ENCODE measurements at places on chromosomes 5 and 9. TPM values are rescaled to one million over a fixed set of nuclear protein-coding genes. Genes with fewer than 3 reads are reported as not detected.
A peak's percentile ranks its signal among the peaks of the same experiment; 100 is the strongest.

LRRC19 gene
- polyA plus RNA-seq = not detected

DNA sequence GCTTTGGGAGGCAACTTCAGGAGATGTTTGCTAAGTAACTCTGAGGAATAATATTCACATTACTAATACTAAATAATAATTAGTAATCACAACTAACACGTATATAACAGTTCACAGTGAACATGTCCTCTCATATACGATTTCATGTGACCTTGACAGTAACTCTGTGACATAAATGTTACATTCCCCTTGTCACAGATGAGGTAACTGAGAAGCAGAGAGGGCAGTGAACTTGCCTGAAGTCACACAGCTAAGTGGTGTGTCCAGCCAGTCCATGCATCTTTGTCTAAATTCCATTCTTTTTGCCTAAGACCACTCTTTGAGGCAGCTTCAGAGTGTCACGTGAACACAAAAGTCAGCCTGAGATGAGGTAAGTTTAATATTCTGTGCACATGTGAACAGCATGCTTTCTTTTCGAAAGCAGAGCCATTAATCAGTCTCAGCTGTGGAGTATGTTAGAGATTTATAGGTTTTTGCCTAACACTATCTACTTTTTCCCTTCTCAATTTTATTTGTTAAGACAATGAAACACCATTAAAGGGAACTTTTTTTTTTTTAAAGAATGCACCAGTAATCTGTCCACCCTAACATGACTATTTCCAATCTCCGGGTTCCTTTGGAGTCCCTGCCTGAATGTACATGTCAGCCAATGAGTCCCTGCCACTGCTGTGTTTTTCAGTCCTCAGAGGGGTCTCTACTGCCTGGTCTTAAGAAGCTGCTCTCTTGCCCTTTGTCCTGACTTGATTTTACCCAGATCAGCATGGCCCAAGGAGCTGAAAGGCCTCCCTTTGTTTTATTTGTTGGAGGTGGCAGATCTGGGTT lies 43.5 kb downstream of the SH3PXD2B start:
- no peak for DNase-seq
- no peaks in the 10 kb centered on the region for H3K27me3 ChIP-seq

INSYN2B gene
- 9.2 TPM for polyA plus RNA-seq

DNA sequence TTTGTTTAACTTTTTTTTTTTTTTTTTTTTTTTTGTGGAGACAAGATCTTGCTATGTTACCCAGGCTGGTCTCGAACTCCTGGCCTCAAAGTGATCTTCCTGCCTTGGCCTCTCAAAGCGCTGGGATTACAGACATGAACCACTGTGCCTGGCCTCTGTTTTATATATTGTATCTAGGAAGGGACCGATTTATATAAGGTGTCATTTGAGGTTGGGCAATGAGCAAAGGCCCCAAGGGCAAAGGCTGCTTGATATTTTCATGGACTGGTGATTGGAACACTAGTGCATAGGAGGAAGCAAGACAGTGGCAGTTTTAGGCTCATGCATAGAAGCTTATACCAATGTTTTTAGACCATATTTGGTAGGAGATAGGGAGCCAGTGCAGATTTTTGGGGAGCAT lies 3.2 kb downstream of the SLC26A2 start:
- no peaks in the 10 kb centered on the region for H3K27me3 ChIP-seq

DNA sequence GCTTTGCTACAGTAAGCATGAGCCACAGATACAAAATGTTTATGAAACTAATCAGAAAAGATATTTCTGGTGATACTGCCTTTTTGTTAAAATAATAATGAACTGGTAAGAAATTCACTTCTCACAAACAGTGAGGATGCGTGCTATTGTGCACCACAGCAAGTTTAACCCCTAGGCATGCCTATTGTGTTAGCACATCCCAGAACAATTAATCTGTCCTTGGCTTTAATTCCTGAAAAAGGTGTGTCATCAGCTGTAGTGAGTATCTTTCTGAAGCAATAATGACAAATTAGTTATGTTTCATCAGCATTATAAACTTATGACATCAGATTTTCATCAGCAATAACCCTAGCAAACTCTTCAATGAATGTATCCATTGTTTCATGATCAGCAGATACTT lies 1307.2 kb downstream of the EFNA5 start:
- H3K27ac ChIP-seq = no peak overlapping the region
- DNase-seq = no peak
- no peaks in the 10 kb centered on the region for H3K36me3 ChIP-seq
- H3K4me1 ChIP-seq = no peaks in the 10 kb centered on the region
- no peak overlapping the region for H3K4me3 ChIP-seq
- H3K27me3 ChIP-seq = no peaks in the 10 kb centered on the region

DNA sequence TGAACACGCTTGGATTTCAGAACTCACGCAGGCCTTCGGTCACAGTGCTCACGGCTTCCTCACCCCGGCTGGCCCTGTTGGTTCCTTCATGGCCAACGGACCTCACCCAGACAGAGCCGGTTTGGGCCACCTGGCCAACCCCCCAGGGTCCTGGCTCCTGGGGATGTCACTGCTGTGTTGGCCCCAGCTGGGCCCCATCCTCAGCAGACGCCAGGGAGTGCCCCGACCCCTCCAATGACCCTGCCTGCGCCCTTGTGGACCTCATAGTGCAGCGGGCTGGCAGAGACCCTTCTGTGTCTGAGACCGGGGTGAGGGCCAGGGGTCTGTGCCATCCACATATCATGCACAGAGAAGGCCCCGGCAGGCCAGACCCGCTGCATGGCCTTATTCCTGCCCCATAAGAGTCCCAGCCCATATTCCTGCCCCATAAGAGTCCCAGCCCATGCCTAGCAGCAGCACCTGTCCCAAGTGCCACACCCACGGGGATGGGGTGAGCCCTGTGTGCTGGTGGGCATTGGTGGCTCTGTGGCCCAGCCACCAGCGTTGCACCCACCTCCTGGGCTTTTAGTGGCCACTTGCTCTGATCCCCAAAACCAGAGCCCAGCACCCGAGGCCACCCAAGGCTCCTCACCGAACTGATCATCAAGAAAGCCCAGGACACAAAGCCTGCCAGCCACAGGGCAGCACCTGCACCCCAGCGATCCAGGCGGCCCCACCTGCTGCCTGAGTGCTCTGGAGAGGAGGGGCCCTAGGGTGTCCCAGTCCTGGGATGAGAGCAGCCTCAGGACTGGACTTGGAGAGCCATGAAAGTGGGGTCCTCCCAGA lies 1.3 kb upstream of the LPCAT1 start:
- no peak overlapping the region for H3K27ac ChIP-seq
- H3K4me3 ChIP-seq = no peak overlapping the region
- H3K36me3 ChIP-seq = peaks cover 4% of the 10 kb centered on the region
- peaks cover 16% of the 10 kb centered on the region for H3K4me1 ChIP-seq
- no peak for DNase-seq

- H3K27me3 ChIP-seq = no peaks in the 10 kb centered on the region
- peaks cover 5% of the 10 kb centered on the region for H3K4me1 ChIP-seq
- peak overlapping the region; percentile 98 for H3K27ac ChIP-seq
These were observed 978 bp upstream of the UBE2B start for GRCh38 chr5:134370311-134370870.

- no peaks in the 10 kb centered on the region for H3K27me3 ChIP-seq
- no peak for DNase-seq
- no peak overlapping the region for H3K4me3 ChIP-seq
These were observed 12.5 kb downstream of the SEC16A start for GRCh38 chr9:136470356-136470755.

DNA sequence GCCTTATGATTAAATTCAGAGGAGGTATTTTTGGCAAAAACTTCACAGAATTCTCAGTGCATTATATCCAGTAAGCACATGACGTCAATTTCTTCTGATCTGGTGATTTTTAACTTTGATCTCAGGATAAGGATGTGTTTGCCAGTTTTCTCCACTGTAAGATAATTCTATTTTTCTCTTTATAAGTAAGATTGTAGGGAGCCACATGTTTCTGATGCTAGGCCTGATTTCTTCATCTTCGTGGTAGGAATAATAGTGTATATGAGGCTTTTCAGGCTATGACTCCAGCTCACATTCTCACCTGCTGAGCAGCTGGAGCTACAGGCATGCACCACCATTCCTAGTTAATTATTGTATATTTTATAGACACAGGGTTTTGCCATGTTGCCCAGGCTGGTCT lies 32.1 kb upstream of the LMNB1 start:
- no peak overlapping the region for H3K4me3 ChIP-seq
- no peaks in the 10 kb centered on the region for H3K27me3 ChIP-seq
- no peaks in the 10 kb centered on the region for H3K36me3 ChIP-seq
- no peaks in the 10 kb centered on the region for H3K4me1 ChIP-seq

DNA sequence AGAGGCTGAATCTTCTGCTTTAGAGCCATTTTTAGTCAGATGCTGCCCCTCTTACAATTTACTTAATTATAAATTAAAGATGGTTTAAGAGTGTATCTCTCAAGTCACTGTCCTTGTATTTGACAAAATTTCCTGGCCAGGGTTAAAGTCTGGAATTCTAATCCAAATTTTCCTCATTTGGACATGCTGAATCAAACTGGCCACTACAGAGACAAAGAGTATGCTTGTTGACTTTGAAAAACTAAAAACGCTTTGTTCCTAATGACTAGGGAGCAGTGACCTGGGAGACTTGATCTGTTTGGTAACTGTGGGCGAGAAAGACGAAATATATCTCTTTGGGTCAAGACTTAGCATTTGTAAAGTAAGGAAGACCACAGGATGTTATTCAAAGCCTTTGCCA lies 303.2 kb downstream of the ZSWIM6 start:
- no peaks in the 10 kb centered on the region for H3K36me3 ChIP-seq
- no peaks in the 10 kb centered on the region for H3K27me3 ChIP-seq
- H3K4me3 ChIP-seq = no peak overlapping the region
- no peak overlapping the region for H3K27ac ChIP-seq
- H3K4me1 ChIP-seq = no peaks in the 10 kb centered on the region

DNA sequence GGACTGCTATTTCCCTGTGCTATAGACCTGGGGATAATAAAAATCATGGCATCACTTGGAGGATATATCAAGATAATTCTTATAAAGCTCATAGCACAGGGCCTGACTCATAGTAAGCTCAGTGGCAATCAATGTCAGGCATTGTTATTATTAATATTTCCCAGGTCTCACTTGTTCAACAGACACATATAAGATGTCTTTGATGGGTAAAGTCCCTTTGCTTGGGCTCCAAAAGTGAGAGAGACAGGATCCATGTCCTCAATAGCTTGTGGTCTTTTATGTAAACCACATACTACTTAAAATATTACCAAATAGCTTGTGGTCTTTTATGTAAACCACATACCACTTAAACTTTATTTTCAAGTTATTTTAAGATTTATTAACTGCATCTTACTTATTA lies 11.2 kb downstream of the SH3RF2 start:
- H3K4me3 ChIP-seq = no peak overlapping the region
- no peak for DNase-seq
- H3K4me1 ChIP-seq = peaks cover 31% of the 10 kb centered on the region

GRCh38 chr5:135503871-135504270 lies 31.9 kb downstream of the NEUROG1 start:
- no peak overlapping the region for H3K4me3 ChIP-seq
- no peak for DNase-seq
- H3K4me1 ChIP-seq = no peaks in the 10 kb centered on the region
- H3K36me3 ChIP-seq = no peaks in the 10 kb centered on the region
- peaks cover 12% of the 10 kb centered on the region for H3K27me3 ChIP-seq

DNA sequence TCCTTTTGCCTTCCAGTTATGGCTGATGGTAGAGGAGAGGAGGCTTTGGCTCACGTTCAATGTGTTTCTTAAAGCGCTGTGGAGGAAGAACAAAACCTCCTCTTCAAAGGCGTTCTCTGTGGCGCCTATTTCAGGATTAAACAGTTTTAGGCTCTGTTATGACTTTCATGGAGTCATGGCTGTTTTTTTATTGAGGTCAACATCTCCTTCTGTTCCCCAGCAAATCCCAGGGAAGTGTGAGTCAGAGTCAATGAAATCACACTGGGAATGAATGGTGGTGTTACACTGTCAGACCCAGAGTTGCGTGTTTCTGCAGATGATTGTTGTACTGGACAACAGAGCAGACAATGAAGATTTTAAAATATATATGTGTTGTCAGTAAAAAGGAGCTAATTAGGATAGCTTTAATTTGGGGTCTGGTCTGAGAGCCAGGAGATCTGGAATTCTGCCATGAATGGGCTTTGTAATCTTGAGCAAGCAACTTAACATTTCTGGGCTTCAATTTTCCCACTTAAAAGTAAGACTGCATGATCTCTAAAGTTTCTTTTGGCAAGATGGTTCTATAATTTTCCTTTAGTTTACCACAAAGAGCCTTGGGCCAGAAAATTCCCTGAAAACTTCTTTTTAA lies 240.7 kb downstream of the CSNK1G3 start:
- no peaks in the 10 kb centered on the region for H3K27me3 ChIP-seq
- H3K4me3 ChIP-seq = no peak overlapping the region
- no peak for DNase-seq
- H3K27ac ChIP-seq = peak overlapping the region; percentile 34

DNA sequence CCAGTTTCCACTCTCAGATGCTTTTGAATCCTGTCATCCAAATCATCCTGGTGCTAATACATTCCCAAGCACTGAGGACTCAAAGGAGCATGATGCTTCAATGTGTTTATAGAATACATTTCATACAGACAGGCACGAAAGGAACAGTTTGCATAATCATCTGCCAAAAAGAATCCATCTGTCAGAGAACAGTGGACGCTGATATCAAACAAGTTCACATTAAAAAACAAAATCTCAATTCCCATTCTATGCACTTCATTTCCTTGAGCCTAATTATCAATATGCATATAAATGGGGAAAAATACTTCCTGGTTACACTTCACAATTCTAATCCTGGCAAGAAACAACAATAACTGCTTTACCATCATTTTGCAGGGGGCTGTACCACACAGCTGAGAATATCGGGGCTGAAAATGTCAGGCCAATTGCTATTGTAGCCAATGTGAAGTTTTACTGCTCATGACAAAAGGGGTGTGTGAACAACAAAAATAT lies 125.5 kb upstream of the FAM174A start:
- H3K27ac ChIP-seq = no peak overlapping the region
- DNase-seq = no peak
- H3K4me1 ChIP-seq = no peaks in the 10 kb centered on the region
- H3K36me3 ChIP-seq = no peaks in the 10 kb centered on the region
- H3K4me3 ChIP-seq = no peak overlapping the region

- H3K4me3 ChIP-seq = no peak overlapping the region
- DNase-seq = no peak
- no peaks in the 10 kb centered on the region for H3K36me3 ChIP-seq
- H3K4me1 ChIP-seq = no peaks in the 10 kb centered on the region
- H3K27ac ChIP-seq = no peak overlapping the region
- no peaks in the 10 kb centered on the region for H3K27me3 ChIP-seq
These were observed 993.0 kb downstream of the MAT2B start for GRCh38 chr5:164498438-164498837.

DNA sequence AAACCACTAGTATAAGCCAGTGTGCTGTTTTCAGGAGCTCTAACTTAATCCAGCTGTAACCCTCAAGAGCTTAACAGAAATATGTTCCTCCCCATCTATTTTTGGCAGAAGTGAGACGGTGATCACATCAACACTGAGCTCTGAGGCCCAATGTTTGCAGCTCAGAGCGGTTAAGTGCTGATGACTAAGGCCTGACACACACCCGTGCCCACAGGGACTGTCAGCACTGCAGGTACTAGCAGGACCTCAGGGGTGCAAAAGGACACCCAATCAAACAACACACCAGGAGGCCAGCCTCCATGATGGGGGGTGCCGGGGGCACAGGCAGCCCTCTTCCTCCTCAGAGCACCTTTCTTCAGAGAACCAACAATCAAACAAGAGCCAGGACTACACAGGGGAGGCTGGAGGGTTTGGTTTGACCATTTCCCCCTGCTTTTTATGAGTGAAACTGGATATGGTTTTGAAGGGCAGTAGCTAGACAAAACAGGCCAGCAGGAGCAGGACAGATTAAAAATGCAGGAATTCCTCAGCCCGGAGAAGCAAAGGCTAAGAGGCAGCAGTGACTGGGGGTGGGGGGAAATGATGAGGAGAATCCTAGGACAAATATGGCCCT lies 61.3 kb downstream of the RAPGEF1 start:
- peaks cover 30% of the 10 kb centered on the region for H3K4me1 ChIP-seq
- H3K27ac ChIP-seq = peak overlapping the region; percentile 76
- no peaks in the 10 kb centered on the region for H3K27me3 ChIP-seq
- H3K4me3 ChIP-seq = no peak overlapping the region
- no peaks in the 10 kb centered on the region for H3K36me3 ChIP-seq
- DNase-seq = no peak
